ENCODE measurements at places on chromosomes 2 and 18. TPM values are rescaled to one million over a fixed set of nuclear protein-coding genes. Genes with fewer than 3 reads are reported as not detected.
A peak's percentile ranks its signal among the peaks of the same experiment; 100 is the strongest.

- no peak for DNase-seq
- no peaks in the 10 kb centered on the region for H3K27me3 ChIP-seq
- H3K36me3 ChIP-seq: no peaks in the 10 kb centered on the region
- no peak overlapping the region for H3K4me3 ChIP-seq
- H3K27ac ChIP-seq: no peak overlapping the region
Observed at GRCh38 chr2:134979221-134979620, 60.6 kb downstream of the CCNT2 start.

Gene ALLC
- total RNA-seq: not detected

- H3K27ac ChIP-seq: no peak overlapping the region
- no peaks in the 10 kb centered on the region for H3K27me3 ChIP-seq
- no peaks in the 10 kb centered on the region for H3K36me3 ChIP-seq
- no peak overlapping the region for H3K4me3 ChIP-seq
- no peak for DNase-seq
- H3K4me1 ChIP-seq: no peaks in the 10 kb centered on the region
Observed at GRCh38 chr2:102895376-102895775, 133.5 kb downstream of the TMEM182 start.

DNA sequence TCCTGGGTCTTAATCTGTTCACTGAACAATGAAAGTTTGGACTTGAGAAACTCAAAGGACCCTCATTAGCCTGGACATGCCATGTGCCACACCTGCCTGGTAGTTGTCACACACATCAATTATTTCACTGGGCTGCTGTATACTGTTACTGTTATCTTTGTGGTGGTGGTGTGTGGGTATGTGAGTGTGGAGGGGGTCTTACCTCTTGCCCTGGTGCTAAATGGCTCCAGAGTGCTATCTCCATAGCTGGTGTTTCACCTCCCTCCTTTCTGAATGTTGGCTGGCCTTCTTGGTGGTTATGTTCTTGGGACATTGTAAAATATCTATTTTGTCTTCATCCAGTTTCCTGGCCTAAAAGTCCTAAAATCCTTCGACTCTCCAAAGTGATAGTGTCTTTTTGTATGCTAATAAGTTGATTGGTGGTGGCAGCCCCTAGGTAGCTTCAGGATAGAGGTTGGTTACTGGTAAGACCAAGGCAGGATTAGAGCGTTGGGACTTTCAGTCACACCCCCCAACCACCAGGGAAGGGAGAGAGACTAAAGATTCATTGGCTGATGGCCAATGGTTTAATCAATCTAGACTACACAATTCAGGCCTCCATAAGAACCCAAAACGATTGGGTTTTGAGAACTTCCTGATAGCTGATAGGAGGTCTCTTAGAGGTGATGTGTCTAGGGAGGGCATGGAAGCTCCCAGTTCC is 328.1 kb downstream of the MYCN start:
- no peaks in the 10 kb centered on the region for H3K4me1 ChIP-seq
- no peaks in the 10 kb centered on the region for H3K27me3 ChIP-seq
- H3K4me3 ChIP-seq: no peak overlapping the region
- H3K27ac ChIP-seq: no peak overlapping the region
- H3K36me3 ChIP-seq: no peaks in the 10 kb centered on the region

DNA sequence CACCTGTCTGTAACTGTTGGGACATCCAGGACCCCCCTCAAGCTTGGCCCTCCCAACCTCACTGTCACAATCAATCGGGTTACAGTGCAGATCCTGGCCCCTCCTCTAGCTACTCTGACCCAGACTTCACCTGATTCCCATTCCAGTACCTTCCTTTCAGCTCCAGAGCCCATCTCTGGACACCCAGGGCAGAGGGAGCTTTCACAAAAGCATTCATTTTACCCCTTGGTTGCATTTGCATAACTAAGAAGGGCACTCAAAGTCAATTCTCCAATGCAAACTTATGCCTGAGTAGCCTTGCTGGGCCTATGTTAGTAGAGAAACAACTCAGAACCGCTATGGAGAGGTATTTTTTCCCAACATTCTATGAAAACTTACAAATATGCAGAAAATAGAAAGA is 7.4 kb downstream of the ZAP70 start:
- no peaks in the 10 kb centered on the region for H3K36me3 ChIP-seq
- no peak for DNase-seq
- no peaks in the 10 kb centered on the region for H3K4me1 ChIP-seq
- no peak overlapping the region for H3K27ac ChIP-seq

Gene SERPINB13
- total RNA-seq: not detected

Gene FASTKD1
- 35.9 TPM for total RNA-seq

DNA sequence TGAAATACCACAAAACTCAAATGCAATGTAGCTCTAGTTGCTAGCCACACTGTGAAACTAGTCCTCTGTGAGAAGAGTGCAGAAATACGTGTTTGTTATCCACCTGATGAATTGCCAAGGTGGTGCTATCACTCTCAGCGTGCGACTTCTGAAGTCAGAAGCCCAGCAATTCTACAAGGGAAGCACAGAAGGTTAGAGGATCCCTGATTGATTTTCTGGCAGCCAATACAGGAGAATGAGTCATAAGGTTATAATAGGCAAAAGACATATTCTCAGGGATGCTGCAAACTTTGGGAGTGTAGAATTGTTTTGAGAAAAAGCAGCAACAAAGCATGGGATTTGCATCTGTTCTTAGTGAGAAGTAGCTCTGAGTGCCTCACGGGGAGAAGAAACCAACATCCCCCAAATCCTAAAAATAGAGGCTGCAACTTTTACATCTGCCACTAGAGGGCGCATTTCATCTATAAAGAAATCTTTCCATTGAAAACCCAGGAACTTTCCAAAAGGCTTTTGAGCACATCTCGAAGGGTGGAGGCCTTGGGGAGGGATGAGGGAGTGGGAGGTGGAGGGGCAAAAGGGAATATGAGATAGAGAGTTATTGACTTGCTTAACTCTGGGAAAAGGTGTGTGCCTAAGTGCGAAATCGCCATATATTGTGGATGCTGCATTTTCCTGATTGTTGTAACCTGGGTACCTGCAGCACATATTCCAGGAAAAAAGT is 78.0 kb downstream of the TMEM182 start:
- no peaks in the 10 kb centered on the region for H3K36me3 ChIP-seq
- no peaks in the 10 kb centered on the region for H3K27me3 ChIP-seq
- H3K27ac ChIP-seq: no peak overlapping the region
- H3K4me3 ChIP-seq: no peak overlapping the region

DNA sequence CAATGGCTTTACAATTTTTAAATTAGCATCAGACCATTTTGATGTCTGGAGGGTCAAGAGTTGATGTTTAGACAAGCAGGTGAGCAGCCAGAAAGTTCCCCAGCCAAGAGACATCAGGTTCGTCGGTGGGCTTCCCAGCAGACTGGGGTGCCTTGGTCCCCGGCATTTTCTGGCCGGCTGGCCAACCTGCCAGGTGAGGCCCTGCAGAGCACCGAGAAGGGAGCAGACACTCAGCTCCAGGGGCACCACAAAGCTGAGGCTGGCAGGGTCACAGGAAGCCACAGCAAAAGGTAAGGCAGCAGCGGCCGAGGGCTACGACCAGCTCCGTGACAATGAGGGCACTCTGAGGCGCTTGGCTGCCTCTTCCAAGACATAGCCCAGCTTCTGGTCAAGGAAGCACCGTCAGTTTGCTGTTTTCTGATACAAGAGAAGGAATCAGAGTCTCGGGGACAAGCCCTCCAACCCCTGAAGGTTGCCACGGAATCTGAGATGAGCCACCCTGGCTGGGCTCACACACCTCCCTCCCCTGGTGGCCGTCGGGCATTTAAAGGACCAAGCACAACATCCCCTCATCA is 229.0 kb downstream of the MGAT5 start:
- H3K27me3 ChIP-seq: no peaks in the 10 kb centered on the region
- H3K36me3 ChIP-seq: no peaks in the 10 kb centered on the region
- H3K27ac ChIP-seq: no peak overlapping the region
- no peak for DNase-seq
- H3K4me1 ChIP-seq: no peaks in the 10 kb centered on the region

DNA sequence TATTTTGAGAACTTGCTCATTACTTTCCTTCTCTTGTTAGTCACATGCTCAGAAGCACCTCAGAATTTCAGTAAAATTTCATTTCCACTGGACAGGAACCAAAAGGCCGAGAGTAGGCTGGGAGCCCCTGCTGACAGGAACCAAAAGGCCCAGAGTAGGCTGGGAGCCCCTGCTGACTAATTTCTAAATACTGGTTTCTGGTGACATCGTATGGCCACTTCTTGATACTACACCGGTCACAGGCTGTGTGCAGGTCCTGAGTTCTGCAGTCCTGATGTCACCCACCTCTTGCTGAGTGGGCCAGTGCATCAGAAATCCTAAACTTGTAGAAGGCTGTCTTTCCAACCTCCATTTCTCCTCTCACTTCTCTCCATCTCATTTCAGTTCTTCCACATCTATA is 17.7 kb upstream of the EN1 start:
- no peaks in the 10 kb centered on the region for H3K4me1 ChIP-seq
- H3K27ac ChIP-seq: no peak overlapping the region
- H3K27me3 ChIP-seq: no peaks in the 10 kb centered on the region
- no peak overlapping the region for H3K4me3 ChIP-seq

Gene RGPD8
- total RNA-seq: 5.3 TPM

GRCh38 chr2:172211512-172211911 is 108.8 kb upstream of the DLX2 start:
- no peaks in the 10 kb centered on the region for H3K4me1 ChIP-seq
- H3K36me3 ChIP-seq: no peaks in the 10 kb centered on the region
- H3K27me3 ChIP-seq: no peaks in the 10 kb centered on the region
- H3K27ac ChIP-seq: no peak overlapping the region
- H3K4me3 ChIP-seq: no peak overlapping the region

DNA sequence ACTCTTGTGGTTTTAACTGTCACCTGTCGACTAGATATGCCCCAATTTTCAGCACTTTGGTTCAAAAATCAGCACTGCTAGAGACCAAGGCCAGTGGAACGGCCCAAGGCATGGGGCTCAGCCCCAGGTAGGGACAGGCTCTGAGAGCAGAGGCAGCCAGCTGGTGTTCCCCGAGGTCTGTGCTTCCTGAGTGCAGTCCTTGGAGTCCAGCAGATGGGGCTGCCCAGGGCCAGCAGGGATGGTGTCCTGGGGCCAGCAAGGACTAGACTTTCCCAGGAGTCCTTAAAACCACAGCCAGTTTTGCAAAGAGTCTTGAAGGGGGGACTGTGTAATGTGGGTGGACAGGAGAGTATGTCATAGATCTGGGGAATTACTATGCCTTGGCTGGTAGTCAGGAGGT is 56.3 kb downstream of the POMC start:
- H3K36me3 ChIP-seq: no peaks in the 10 kb centered on the region
- no peaks in the 10 kb centered on the region for H3K4me1 ChIP-seq
- DNase-seq: no peak
- no peaks in the 10 kb centered on the region for H3K27me3 ChIP-seq
- no peak overlapping the region for H3K27ac ChIP-seq

DNA sequence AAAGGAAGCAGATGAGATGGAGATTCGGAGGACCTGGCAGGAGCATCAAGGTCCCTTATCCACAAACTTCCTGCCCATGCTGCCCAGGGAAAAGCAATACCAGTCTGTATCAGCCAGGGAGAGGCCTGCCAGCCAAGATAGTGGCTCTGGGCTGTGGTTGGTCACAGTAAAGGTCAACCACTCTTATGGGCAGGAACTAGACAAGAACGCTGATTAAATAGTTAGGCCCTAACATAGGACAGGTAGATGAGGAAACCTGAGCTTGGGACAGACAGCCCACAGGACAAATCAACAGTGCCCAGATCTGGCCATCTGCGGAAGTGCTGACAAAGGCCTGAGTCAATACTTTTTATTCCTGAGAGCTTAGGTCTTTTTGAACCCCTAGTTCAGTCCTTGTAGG is 10.7 kb downstream of the PSTPIP2 start:
- no peak overlapping the region for H3K27ac ChIP-seq
- no peaks in the 10 kb centered on the region for H3K27me3 ChIP-seq
- no peak for DNase-seq
- no peaks in the 10 kb centered on the region for H3K36me3 ChIP-seq

DNA sequence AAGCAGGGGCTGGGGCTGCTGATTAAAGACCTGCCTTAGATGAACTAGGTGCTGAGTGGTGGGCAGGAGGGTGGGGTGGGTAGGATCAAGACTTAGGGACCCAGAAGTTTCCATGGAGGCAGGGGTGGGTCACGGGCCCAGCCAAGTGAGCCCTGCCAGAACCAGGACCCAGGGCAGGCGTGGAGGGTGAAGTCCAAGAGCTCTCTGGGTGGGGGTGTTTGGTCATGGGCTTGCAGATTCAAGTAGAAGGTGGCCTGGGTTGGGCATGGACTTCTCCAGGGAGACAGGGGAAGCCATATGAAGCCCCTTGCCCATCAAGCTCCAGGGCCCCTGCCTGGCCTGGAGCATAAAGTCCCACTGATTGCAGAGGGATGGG is 168.8 kb downstream of the SMAD7 start:
- DNase-seq: no peak
- no peaks in the 10 kb centered on the region for H3K27me3 ChIP-seq
- H3K36me3 ChIP-seq: no peaks in the 10 kb centered on the region

GRCh38 chr2:178115271-178115670 is 3.0 kb downstream of the RBM45 start:
- no peak overlapping the region for H3K27ac ChIP-seq
- no peaks in the 10 kb centered on the region for H3K36me3 ChIP-seq
- DNase-seq: no peak
- no peak overlapping the region for H3K4me3 ChIP-seq
- no peaks in the 10 kb centered on the region for H3K4me1 ChIP-seq

Gene CNDP1
- 0.24 TPM for total RNA-seq

- H3K27ac ChIP-seq: peak overlapping the region; percentile 94
- H3K36me3 ChIP-seq: no peaks in the 10 kb centered on the region
- peak overlapping the region; percentile 35 for H3K4me3 ChIP-seq
- H3K4me1 ChIP-seq: no peaks in the 10 kb centered on the region
- H3K27me3 ChIP-seq: no peaks in the 10 kb centered on the region
Observed at GRCh38 chr2:3536682-3537632, 17.6 kb upstream of the ADI1 start.

DNA sequence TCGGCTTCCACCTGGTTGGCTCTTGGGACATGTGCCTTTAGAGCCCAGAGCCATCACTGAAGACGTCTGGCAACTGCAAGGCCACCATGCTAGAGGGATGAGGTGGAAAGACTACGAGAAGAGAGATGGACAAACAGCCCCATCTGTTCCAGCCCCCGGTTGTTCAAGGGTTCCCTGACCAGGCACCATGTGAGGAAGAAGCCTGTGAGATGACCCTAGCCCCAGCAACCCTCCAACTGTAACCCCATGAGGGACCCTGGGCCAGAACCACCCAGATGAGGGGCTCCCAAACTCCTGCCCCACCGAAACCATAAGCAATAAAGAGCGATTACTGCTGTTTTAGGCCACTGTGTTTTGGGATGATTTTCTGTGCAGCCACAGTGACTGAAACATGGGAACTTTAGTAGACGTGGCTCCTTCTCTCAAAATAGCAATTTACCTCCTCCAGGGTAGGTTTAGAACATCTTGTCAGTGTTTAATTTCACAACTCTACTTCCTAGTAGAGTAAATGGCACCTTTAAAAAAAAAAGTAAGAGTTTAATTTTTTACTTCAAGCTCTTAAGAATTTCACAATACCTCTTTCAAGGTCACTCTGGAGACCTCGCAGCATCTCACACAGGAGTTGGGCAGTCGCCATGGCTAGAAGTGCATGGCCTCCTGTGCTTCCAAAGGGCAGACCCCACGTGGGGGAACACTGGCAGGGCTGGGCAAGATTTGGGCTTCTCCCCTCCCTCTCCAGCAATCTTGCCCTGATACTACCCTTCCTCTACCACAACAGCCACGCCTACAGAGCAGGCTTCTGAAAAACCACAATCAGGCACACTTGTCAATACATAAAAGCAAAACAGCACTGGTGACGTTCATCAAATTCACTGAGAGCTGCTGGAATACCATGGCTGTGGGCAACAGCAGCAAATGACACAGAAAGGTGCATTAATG is 48.8 kb downstream of the TMEM163 start:
- no peak overlapping the region for H3K27ac ChIP-seq
- H3K4me1 ChIP-seq: no peaks in the 10 kb centered on the region

GRCh38 chr18:3466872-3467271 is 16.9 kb downstream of the TGIF1 start:
- no peak overlapping the region for H3K4me3 ChIP-seq
- no peaks in the 10 kb centered on the region for H3K4me1 ChIP-seq
- no peaks in the 10 kb centered on the region for H3K27me3 ChIP-seq
- DNase-seq: no peak
- H3K36me3 ChIP-seq: no peaks in the 10 kb centered on the region

Measured in uterus (tissue), 4 donors.